G401 (cell line): ENCODE measurements at places on chromosomes 5 and 9. TPM values are rescaled to one million over a fixed set of nuclear protein-coding genes. Genes with fewer than 3 reads are reported as not detected.
A peak's percentile ranks its signal among the peaks of the same experiment; 100 is the strongest.

The TJP2 gene
- total RNA-seq, result 1.7 and 5.1 TPM in 2 replicates

The STC2 gene
- 0.03 and 1.1 TPM in 2 replicates for total RNA-seq

The VLDLR gene
- not detected in 2 replicates for total RNA-seq

The FBXW11 gene
- total RNA-seq, result 35.4 and 68.7 TPM in 2 replicates

The CTSV gene
- 8.2 and 18.6 TPM in 2 replicates for total RNA-seq

The TNFSF8 gene
- not detected in 2 replicates for total RNA-seq

The TTC23L gene
- total RNA-seq, result not detected in 2 replicates

The IL4 gene
- not detected in 2 replicates for total RNA-seq

DNA sequence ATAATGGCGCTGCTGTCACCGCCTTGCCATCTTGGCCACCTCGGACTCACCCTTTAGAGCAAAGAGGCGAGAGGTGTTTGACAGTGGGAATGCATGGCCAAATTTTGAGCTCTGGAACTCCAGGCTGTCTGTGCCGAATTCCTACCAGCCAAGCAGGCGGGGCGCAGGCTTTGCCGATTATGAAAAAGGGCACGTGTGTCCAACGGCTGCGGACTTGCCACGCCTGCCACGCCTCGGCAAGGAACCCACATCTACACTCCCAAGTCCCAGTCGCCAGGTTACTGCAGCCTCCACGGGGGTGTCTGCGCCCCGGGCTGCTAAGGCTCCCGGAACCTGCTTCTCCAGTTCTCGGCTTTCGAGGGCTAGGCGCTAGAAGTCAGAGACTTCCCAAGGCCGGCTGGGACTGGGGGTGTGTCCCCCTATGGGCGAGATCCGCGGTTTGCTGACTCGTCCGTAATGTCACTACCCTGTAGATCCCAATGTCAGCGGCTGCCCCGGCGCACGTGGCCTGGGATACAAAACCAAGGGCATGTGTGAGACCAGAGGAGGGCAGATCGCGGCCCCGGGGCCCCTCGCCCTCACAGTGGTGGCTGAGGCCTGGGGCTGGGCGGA lies 2.8 kb downstream of the NPR3 start:
- no peak for DNase-seq

GRCh38 chr9:69549310-69550202 lies 122.6 kb downstream of the APBA1 start:
- DNase-seq, result peak; percentile 57

DNA sequence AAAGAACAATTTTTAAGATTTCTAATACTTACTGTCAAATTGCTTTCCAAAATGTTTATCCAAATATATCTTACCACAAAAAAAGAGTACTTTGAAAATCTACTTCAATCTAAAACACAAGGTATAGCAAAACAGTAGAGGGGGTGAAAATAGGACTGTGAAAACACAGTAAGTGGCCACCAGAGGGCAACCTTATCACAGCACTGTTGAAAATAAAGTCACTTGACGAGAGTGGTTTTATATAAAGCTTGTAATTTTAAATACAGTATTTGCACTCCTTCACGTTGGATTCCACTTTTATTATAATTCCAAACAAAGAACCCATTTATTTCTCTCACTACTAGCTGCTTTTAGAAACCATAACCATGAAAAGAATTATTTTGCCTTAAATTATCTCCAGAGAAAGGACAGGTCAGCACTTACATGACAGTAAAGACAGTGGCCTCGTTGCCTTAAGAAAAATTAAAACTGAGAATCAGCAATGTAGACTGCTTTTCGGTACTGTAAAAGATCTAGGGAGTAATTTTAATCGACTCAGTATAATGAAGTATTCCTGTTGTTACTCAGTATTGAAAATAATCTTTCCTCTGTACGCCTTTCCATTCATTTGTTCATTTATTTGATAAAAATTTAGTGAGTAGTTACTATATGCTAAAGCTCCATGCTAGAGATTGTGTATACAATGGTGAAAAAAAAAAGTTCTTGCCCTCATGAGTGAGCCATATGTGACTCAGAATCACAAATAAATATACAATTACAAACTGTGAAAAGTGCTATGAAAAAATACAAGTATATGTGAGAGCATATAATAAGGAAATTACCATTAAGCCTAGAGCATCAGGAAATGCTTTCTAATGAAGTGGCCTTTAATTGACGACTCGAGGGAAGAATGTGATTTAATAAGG lies 40.0 kb upstream of the CDK5RAP2 start:
- peak; percentile 85 for DNase-seq

DNA sequence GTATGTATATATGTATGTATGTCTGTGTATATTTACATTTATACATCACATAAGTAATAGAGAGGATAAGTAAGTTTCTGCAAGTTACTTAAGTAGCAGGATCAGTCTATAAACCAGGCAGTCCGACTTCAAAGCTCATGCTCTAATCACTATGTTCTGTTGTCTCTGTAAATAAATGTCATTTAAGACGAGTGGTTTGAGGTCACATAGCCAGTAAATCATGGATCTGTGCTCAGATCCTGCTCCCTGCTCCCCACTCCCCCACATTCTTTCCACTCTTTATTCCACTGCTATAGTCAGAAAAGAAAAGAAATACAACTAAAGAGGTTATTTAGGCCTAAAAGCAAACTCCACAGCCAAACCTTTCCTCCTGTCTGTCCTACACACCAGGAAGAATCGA lies 90.4 kb downstream of the SERINC5 start:
- DNase-seq, result no peak

DNA sequence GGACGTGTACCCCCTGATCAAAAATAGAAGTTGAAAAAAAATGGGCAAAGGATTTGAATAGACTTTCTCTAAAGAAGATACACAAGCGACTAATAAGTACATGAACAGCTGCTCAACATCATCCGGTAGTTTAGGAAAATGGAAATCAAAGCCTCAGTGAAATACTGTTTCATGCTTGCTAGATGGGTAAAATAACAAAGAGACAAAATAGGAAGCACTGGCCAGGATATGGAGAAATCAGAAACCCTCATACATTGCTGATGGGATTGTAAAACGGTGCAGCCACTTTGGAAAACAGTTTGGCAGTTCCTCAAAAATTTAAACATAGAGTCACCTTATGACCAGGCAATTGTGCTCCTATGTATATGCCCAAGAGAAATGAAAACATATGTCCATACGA lies 65.0 kb upstream of the SUB1 start:
- no peak for DNase-seq

GRCh38 chr5:169147534-169147933 lies 153.4 kb downstream of the SLIT3 start:
- no peak for DNase-seq

GRCh38 chr9:131557855-131558548 lies 12.7 kb downstream of the PRRT1B start:
- no peak for DNase-seq

GRCh38 chr9:74555565-74555964 lies 58.4 kb downstream of the RORB start:
- no peak for DNase-seq

DNA sequence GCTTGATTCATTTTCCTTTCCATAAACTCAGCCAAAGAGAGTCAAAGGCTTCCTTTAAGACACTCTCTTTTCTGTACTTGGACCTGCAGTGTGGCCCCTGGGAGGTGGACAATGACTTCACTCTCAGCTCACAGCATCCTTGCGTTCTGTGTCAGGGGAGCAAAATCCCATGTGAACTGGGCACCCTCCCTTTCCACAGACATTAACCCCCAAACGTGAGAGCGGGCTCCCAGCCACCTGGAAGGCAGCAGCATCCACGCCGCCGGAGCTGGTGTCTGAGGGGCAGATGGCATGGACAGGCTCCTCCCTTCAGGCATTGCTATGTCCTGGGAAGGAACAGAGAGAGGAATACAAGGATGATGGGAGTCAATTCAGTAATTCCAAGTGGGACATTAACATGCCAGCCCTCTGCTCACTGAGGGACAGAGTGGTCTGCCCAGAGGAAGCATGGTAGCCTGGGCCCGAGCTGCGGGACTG lies 39.5 kb downstream of the TRIP13 start:
- DNase-seq, result no peak

GRCh38 chr5:34626036-34626435 lies 30.1 kb upstream of the RAI14 start:
- DNase-seq, result no peak

- peak; percentile 52 for DNase-seq
Observed at GRCh38 chr5:56816546-56817081, 1.3 kb downstream of the MAP3K1 start.

DNA sequence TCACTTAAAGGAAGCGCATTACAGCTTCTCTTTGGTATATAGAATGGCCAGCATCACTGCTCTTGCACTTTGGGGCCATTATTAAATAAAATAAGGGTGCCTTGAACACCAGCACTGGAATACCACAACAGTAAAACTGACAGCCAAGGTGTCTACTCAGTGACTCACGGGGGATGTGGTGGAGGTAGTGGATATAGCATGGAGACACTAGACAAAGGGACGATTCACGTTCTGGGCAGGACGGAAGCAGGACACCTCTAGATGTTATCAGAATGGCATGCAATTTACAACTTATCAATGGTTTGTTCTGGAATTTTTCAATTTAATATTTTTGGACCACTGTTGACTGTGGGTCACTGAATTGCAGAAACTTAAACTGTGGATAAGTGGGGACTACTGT lies 32.9 kb upstream of the PDE8B start:
- no peak for DNase-seq

- DNase-seq, result peak; percentile 64
Observed at GRCh38 chr5:71757590-71758543, 38.8 kb downstream of the CARTPT start.

- DNase-seq, result no peak
Observed at GRCh38 chr9:90818279-90818678, 16.7 kb downstream of the SYK start.

DNA sequence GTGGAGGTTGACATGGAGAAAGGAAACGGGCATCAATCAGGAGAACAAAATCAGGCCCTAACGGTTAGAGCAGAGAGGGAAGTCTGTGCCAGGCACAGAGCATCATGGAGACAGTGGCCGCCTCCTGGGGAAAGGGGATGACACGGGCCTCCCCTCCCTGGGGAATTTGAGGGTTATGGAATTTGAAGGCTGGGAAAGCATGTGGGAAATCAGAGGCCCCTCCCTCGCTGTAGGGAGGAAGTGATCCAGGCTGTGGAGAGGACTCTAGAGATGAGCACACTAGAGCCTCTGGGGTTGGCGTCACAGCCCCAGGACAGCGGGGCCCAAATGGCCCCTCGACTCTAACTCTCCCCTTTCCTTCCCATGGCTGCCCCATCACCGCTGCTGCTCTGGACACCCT lies 36.7 kb downstream of the PROP1 start:
- DNase-seq, result no peak

DNA sequence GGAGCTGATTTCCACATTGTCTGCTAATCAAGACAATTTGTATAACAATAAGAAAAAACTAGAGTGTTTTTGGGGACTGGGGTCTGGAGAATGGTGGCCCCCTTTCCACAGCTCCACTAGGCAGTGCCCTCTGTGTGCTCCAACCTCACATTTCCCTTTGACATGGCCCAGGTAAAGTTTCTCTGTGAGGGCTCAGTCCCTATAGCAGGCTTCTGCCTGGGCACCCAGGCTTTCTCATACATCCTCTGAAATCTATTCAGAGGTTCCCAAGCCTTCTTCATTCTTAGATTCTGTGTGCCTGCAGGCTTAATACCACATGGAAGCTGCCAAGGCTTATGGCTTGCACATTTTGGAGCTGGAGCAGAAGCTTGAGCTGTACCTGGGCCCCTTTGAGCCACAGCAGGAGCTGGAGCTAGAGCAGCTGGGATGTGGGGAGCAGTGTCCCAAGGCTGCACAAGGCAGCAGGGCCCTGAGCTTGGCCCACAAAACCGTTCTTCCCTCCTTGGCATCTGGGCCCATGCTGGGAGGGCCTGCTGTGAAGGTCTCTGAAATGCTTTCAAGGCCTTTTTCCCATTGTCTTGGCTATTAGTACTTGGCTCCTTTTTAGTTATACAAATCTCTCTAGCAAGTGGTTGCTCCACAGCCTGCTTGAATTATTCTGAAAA lies 49.1 kb upstream of the VPS13A start:
- DNase-seq, result no peak

- DNase-seq, result no peak
Observed at GRCh38 chr5:100841358-100842076, 61.6 kb downstream of the ST8SIA4 start.

DNA sequence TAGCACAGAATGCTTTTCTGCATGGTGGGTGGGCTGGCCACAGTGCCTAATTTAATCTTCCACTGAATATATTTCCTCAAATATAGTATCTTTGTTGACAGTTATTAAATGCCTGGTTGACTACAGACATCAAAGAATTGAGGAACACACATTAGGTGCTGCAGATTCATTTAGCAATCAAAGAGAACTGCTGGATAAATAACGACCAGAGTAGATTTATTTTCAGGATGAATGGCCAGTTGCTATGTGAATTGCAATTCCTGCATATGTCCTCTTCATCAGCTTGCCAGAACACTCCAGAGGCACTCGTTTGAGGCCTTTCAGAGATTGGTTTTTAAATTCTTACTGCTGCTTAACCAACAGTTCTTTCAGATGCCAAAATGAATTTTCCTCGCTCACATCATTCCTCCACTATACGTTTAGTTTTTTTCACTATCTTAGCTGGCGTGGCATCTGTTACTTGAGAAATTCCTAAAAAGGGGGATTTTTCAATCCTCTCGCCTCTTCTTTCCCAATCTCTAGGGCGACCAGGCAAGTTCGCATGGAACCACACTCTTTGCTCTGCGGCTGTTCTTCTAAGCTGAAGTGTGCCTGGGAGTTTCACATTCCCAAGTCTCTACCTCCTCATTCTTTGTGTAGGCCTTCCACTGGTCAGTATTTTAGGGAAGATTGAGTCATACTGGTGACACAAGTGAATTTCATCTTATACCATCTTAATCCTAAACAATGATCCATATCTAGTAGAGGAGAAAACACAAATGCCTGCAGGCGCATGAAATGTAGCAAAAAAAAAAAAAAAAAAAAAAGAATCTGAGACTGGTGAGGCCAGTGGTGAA lies 237.1 kb upstream of the NMUR2 start:
- no peak for DNase-seq
